ENCODE measurements at places on chromosomes 6 and 20.

- DNase-seq, result no peak
These were observed 232.3 kb downstream of the COL12A1 start for GRCh38 chr6:74973591-74973990.

- DNase-seq, result no peak
These were observed 43.9 kb downstream of the TRPC4AP start for GRCh38 chr20:35048739-35049138.

- no peak for DNase-seq
These were observed 89.9 kb downstream of the PLCB1 start for GRCh38 chr20:8221887-8222419.

DNA sequence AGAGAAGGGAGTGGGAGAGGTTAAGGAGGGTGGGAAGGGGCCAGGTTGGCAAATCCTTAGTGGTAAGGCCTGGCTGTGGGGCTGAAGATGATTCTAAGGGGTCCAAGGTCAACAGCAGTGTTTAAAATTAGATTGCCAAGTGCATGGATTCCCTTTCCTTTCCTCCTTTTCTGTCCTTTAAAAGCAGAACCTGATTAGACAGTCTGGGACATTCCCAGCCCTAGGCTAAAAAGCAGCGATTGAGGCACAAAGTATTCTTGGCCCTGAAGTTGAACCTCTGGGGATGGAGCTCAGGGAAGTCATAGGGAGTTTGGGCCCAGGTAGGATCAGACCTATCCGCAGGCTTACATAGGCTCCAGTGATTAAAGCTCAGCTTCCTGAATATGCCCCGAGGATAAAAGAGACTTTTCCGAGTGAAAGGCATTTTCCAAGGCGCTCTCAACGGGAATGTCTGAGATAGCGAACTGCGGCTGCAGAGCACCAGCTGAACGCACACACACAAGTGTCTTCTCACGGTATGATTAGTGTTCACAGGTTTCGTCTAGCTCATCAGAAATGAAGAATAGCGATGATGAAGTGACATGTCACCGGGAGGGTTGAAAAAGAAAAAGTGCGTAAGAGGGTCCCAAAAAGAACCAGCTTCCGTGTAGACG, 787 bp upstream of the CARMIL1 start:
- DNase-seq, result no peak

DNA sequence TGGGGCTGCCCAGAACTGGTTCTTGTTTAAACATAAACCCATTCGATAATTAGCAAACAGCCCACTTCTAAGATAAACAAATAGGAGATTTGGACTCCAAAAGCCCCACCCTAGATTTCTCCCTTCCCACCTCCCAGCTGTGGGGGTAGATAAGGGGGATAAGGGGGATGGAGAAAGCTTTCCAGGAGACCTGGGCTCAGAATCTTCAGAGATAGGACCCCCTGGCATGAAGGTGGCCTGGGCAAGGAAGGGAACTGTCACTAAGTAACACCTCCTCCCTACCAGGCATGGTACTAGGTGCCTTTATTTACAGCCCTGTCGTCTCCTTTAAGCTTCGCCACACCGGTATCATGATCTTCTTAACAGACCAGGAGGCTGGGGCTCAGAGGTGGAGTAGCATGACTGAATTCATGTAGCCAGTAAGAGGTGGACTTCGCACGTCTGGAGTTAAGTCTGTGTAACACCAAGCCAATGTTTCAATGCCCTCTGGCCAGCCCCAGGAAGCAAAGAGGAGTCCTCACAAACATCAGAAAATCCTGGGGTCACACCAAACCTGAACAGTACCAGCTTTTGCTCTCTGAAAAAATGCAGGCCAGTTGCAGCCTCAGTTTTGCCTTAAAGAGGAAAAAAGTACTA, 4.6 kb downstream of the SDC4 start:
- DNase-seq, result no peak

DNA sequence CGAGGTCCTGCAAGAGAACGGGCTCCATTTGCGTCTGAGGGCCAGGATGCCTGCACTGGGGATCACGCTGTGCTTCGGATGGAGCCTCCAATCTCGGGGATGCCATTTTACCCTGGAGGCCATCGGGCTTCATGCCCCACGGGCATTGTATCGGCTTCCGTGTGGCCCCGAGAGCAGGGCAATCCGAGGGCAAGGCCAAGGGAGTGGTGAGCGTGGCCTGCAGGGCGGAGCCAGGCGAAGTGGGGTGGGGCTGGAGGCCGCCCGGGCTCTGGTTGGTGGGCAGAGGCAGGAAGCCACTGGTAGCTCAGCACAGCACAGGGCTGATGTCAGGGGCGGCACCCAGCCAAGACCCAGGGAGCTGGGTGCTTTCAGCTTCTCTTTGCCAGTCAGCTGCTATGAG, 57.5 kb upstream of the BHLHE23 start:
- DNase-seq, result no peak

- no peak for DNase-seq
These were observed 12.3 kb downstream of the MAP3K7 start for GRCh38 chr6:90574610-90575009.

DNA sequence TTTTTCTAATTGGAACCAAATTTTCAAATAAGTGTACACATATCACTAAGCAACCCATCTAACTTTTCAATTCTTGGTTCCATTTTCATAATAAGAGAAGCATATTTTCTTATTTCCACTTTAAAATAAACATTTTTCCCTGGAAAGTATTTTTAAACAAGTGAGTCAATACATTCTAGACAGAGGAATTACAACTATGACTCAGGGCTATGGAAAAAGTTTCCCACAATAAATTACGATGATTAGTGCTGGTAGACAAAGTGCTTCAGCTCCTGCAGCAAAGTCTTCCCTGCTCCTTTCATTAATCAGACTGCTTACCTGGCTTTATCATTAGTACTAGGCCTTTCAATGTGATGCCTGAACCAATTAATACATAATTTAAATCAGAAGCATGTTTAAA, 322.5 kb downstream of the HACE1 start:
- no peak for DNase-seq

DNA sequence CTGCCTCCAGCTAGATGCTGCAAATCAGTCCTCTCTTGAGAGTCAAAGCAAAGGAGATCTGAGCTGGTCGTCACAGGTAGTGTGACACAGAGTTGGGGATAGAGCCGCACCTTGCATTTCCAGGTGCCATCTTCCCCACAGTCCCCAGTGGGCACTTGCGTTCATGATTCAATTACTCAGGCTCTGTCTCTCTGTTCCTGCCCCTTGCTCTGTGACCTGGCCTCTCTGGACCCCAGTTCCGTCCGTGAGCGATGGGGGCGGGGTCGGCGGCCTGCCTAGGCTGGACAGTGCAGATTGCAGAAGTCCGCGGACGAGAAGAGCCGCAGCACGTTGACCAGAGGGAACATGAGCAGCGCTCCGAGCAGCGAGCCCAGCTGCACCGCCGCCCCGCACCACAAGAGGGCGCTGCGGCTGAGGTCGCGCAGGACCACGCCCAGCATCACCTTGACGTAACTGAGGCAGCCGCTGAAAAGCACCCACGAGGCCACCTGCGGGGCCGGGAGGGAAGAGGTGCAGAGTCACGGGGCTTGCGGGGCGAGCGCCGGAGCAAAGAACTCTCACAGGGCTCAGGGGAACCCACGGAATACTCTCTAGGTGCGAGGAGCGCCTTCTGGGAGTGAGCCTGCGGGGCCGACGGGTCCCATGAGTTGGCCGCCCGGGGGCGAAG, 7.4 kb downstream of the SLC52A3 start:
- DNase-seq, result peak; percentile 42

GRCh38 chr6:35044145-35044745, 96.9 kb downstream of the TCP11 start:
- no peak for DNase-seq

GRCh38 chr6:129882510-129883023, 21.5 kb upstream of the TMEM244 start:
- no peak for DNase-seq

- DNase-seq, result peak; percentile 43
These were observed 48.4 kb downstream of the PLAGL2 start for GRCh38 chr20:32158943-32159660.

- no peak for DNase-seq
These were observed 514.5 kb upstream of the GJE1 start for GRCh38 chr6:141618180-141618581.

DNA sequence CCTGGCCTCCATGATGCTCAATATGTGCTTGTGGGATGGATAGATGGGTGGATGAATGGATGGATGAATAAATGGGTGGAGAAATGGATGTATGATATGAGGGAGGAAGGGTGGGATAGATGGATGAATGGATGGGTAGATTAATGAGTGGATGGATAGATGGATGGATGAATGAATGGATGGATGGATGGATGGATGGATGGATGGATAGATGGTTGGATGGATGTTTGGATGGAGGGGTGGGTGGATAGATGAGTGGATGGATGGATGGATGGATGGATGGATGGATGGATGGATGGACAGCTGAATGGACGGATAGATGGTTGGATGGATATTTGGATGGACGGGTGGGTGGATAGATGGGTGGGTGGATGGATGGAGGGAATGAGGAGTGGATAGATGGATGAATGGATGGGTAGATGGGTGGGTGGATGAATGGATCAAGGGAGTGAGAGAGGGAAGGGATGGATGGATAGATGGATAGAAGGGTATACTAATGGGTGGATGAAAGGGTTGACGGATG, 139.4 kb downstream of the CEBPB start:
- no peak for DNase-seq

DNA sequence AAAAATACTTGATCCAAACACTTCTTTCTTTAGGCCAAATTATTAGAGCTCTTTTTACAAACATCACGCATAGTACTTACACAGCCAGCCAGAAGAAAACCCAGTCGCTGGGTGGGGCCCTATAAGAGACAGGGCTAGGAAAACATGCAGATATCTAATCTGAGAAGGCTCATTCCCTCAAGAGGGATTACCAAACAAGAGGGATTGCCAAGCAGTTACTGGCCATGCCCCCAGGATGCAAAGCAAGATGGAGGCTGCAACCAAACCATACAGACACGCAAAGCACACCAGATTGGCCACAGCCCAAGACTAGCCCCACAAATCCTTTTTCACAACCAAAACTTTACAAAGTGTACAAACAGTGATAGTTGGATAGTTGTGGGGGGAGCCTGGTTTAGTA, 1235.4 kb upstream of the GJE1 start:
- DNase-seq, result no peak

DNA sequence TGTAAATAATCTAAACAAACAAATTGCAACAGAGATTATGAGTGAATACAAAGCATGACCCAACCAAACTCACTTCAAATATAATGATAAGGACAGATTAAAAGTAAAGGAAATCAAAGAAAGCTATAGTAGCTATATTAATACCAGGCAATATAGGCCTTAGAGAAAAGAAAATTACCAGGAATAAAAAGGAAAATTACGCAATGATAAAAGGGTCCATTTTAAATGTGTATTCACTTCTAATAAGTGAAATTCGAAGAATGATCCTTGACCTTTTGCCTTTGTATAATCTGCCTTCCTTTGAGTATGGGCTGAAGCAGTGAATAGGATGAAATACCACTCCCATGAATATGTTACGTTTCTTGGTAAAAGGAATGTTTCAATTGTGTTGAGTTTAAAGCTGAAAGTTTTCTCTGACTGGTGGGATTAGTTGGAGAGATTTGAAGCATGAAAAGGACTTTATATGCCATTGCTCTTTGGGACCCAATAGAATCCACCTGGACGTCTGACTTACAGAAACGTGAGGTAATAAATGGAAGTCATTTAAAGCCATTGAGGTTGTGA, 91.9 kb upstream of the HMGCLL1 start:
- no peak for DNase-seq

DNA sequence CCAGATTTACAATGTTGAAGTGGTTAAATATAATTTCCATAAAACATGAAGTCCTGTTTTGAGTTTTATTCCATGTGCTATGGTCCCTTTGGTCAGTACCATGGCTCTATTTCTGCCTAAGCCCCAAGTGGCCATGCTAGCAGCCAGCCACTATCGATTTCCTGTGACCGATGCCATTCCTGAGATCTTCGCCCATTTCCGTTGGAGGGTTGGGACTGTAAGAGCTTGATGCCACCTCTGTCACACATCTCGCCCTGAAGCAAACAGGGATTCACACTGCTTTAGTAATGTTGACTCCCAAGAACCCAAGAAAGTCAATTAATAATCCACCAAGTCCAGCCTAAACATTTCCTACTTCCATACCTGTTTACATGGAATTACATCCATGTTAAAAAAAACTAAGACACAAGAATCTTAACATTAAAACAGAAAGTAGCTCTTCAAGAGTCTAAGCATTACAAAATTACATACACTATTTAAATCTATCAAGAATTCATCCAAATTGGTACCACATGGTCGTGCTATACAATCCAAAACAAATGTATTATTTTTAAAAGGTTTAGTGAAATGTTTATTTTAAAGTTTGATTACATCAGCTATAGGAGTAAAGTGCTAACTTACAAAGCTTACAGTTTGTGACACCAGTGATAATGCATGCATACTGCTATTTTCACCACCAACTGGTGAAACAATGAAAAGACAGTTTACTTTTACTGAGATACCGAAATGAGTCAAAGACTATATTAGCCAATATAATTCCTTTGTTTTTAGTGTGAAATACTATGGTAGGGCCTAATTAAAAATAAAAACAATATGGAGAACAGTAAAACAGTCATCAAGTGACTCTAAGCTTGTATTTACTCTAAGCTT, 2.5 kb downstream of the RBM39 start:
- DNase-seq, result no peak

GRCh38 chr20:50026746-50027575, 44.2 kb downstream of the SNAI1 start:
- no peak for DNase-seq

- DNase-seq, result no peak
These were observed 188.2 kb upstream of the QKI start for GRCh38 chr6:163226181-163226835.

DNA sequence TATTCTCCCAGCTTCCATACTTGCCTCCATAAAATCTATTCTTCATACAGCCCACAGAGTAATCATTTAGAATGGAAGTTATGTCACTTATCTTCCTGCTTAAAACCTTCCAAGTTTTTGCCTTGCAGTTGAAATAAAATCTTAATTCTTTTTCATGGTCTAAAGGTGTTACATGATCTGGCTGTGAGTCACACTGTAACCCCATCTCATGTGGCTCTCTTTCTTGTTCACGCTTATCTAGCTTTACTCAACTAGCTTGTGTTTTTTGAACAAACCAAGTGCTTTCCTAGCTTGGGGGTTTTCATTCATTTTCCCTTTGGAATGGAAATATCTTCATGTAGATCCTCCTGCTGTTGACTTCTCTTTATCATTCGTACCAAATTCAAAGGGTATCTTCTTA, 23.6 kb upstream of the THEMIS start:
- no peak for DNase-seq

DNA sequence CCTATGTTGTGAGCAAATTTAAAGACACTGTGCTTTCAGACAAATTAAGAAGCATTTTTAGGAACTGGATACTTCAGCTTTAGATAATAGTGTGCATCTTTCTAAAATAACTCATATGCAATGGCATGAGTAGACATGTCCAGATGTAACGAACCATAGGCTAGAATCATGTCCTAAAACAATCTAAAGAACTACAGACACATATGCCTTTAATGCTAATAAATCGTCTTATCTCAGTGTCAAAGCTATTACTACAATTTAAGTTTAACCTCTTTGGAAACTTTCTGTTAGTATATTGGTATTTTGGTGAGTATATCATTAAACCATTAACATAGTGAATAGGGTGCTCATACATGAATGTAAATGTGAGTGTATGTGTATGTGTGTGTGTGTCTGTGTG, 908.5 kb upstream of the FLRT3 start:
- DNase-seq, result no peak

GRCh38 chr6:31794866-31795615, 511 bp downstream of the VARS1 start:
- peak; percentile 40 for DNase-seq
